Activated effector memory CD4-positive, alpha-beta T cell treated with Interleukin-2 at 50 U/mL for 16 hours (primary cell): ENCODE measurements at places on chromosomes 5 and 9.

GRCh38 chr9:121896545-121896943 is 196.6 kb downstream of the TTLL11 start:
- no peak for DNase-seq

DNA sequence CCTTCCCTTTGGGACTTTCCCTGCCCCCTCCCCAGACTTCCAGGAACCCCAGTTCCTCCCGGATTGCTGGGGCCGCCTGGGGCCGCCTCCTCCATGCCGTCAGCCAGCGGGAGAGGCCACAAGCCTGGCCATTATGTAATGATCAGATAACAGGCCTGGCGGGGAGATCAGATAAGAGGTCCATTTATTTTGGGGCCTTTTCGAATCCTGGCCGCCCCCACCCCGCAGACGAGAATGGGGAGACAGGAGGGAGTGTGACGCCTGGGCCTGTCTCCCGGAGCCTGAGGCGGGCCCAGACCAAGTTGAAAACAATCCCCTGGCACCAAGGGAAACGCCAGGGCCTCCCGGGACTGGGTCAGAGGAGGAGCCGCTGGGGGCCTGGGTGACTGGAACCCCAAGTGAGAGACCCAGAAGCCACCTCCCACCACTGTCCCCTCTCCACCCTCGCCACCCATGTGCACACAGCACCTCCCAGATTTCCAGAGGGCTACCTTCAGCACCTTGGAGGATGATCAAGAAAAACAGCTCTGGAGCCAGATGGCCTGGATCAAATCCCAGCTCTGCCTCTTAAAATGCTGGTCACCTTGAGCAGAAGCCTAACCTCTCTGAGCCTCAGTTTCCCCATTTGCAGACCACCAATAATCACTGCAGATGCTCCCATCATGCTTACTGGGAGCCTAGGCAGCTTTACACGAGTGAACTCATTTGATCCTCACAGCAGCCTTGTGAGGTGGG is 7.8 kb downstream of the ENG start:
- no peak for DNase-seq

GRCh38 chr5:53151713-53152458 is 42.3 kb upstream of the MOCS2 start:
- no peak for DNase-seq

GRCh38 chr9:73038089-73038509 is 85.2 kb upstream of the ALDH1A1 start:
- no peak for DNase-seq

DNA sequence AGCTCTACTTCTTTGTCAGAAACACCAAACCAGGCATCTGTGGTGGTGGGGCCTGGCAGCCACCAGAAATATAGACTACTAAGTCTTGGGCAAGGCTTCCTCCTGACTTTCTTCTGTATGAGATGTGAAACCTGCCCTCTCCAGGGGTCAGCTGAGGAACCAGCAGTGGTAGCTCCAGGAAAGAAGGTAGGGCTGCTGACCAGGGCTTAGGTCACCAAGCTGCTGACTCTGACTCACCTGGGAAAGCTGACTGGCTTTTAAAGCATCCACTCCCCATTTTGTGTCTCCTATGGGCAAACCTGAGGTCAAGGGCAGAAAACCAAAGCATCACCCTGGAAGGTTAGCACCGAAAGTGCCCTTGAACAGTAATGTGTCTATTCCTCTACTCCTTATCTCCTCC is 10.4 kb upstream of the SH3TC2 start:
- no peak for DNase-seq
